ENCODE measurements at places on chromosomes 4 and X.

DNA sequence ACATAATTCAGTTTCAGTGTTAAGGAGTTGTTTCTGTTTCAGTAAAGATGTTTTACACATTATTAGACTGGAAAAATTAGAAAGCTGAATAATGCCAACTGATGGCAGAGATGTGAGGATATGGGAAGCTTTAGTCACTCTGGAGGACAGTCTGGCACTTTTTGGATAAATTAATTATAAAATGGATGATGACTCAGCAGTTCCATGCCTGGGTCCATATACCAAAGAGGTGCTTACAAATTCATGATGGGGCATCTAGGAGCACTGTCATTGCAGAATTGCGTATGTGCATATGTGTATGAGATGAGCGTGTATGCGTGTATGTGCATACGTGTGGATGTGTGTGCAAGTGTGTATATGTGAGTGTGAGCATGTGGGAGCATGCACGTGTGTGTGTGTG is 31.2 kb upstream of the ANKRD50 start:
- no peak for DNase-seq

GRCh38 chr4:4694296-4694772 is 152.5 kb upstream of the STX18 start:
- no peak for DNase-seq

DNA sequence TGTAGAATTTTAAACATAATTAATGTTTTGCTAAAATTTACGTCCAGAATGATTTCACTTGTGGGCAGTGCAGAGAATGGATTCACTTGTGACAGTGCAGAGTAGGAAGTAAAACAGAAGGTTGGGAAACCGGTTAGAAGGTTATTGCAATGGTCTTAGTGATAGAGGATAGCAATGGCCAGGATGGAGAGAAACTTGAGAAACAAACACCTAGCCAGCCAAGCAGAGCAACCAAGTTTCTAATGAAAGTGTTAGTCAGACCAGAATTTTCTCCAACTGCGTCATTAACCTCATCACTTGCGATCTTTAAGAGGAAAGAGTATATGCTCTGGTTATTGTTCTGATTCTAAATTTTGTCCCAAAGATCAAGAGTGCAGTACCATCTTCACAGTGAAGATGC is 50.0 kb upstream of the TBC1D9 start:
- no peak for DNase-seq

DNA sequence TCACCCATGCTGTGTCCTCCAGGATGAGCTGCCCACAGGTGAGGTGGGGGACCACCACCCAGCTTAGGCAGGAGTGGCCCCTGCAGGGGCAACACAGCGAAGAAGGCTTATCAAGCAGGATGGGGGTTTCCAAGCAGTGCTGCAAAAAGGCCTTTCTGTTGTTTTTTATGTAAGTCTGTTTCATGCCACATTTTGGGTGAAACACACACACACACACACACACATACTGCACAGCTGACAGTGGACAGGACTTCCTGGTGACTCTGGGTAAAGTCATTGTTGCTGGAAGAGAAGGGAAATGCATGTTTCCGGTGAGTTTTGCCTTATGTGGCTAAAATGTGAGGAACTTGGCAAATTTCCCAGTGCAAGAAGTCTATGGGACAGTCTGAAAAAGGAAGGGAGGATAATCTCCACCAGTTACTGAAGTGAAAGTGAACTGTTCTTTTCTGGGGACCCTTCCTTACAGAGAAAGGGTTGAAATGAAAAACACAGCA is 119.2 kb downstream of the IRF2 start:
- DNase-seq, result no peak

DNA sequence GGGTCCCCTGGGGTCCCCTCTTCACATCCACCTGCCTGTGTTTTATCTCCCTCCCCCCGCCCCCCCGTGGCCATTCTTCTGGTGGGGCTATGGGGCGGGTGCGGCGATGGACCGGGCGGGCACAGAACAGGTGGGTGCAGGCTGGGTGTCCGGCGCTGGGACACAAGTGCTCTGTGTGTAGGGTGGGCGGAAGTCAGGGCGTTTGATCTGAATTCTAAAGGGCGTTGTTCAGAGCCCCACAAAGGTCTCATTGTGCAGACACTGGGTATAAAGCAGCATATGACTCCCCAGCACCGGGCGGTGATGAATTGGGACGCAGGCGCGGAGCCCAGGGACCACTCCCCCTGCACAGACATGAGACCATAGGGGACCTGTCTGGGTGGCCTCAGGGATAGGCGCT is at the start of gene GJB1:
TSS of gene GJB1 (plus strand) at position 296 of the 400 bp plus-strand sequence. CDS start 484 bp downstream, outside the sequence.
- DNase-seq, result no peak

DNA sequence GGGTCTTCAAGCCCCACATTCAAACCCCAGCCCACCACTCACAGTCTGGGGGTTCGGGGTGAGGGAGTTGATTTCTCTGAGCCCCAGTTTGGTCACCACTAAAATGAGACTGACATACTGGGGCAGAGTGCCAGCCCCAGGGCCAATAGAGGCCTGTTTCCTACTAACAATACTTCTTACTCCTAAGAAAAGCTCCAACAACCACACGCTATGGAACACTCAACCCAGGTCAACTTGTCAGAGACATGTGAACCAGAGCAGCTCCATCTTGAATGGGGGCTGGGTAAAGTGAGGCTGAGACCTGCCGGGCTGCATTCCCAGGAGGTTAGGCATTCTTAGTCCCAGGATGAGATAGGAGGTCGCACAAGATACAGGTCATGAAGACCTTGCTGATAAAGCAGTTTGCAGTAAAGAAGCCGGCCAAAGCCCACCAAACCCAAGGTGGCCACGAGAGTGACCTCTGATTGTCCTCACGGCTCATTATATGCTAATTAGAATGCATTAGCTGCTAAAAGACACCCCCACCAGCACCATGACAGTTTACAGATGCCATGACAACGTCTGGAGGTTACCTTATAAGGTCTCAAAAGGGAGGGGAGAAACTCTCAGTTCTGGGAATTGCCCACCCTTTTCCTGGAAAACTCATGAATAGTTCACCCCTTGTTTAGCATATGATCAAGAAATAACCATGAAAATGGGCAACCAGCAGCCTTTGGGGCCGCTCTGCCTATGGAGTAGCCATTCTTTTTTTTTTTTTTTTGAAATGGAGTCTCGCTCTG is 26.6 kb upstream of the HTRA3 start:
- no peak for DNase-seq

DNA sequence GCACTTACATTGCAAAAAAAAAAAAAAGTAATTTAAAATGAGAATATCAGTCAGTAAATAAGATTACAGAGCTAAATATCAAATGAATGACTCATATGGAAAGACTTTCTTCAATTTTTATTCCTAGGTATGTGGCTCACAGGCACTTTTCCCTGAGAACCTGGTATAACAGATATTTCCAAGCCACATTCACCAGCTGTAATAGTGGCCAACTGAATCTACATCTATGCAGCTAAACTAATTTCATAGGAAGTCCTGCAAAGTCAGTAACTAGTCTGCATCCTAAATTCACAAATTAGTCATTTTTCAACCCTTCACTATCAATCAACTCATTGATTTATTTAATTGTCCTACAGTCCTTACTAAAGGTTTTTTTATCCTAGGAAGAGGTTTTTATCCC is 5.6 kb downstream of the PDE5A start:
- no peak for DNase-seq

GRCh38 chrX:107574711-107575110 is 53.6 kb upstream of the PRPS1 start:
- DNase-seq, result no peak

- no peak for DNase-seq
These were observed 73.8 kb downstream of the TACR3 start for GRCh38 chr4:103645991-103646390.

GRCh38 chr4:19575924-19576323 is 675.8 kb upstream of the SLIT2 start:
- DNase-seq, result no peak

- DNase-seq, result no peak
These were observed 7.3 kb upstream of the GLOD5 start for GRCh38 chrX:48754238-48754637.

GRCh38 chr4:80911458-80911857 is 119.0 kb upstream of the BMP3 start:
- DNase-seq, result no peak

All from stimulated activated CD4-positive, alpha-beta T cell treated with anti-CD3 and anti-CD28 coated beads, Interleukin-4, amount 100 ng/mL, for 1 hour (primary cell).